Stimulated activated CD4-positive, alpha-beta T cell treated with anti-CD3 and anti-CD28 coated beads, Interleukin-12 subunit alpha, Interleukin-12 subunit beta, amount 100 ng/mL, for 24 hours (primary cell): ENCODE measurements at places on chromosomes 4 and X.

DNA sequence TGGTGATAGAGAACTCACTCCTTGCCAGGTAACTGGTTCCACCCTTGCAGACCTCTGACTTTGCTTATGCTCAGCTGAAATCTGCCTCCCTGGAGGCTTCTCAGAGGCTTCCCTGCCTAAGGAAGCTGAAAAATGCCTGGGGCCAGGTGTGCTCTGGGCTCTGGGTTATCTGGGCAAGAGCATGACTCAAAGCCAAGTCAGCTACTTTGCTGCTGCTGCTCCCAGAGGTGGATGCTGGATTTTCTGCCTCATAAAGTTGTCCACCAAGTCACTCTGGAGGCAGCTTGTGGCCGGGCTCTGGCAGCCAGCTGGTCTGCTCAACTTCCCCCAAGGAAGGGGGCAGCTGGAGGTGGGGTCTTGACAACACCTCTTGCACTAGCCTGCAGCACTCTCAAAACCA, 132.7 kb downstream of the PJA1 start:
- no peak for DNase-seq

DNA sequence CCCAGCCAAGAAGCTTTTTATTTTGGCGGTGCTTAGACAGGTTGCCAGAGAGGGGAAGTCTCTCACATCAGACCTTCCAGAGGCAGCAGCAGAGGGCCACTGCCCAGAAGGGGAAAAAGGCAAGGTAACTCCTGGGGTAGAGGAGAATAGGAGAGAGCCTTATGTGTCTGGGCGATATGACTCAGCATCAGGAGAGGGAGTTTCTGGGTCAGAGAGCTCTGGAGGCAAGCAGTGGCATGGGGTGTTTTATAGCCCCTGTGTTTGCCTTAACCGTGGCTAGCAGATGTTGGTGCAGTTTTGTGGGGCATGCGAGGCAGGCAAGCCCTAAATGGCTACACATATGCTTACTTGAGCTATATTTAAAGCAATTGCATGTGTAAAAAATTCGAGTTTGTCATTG, 8.3 kb upstream of the ZXDB start:
- DNase-seq = no peak

GRCh38 chrX:118780911-118781310, 42.7 kb upstream of the ZCCHC12 start:
- no peak for DNase-seq

DNA sequence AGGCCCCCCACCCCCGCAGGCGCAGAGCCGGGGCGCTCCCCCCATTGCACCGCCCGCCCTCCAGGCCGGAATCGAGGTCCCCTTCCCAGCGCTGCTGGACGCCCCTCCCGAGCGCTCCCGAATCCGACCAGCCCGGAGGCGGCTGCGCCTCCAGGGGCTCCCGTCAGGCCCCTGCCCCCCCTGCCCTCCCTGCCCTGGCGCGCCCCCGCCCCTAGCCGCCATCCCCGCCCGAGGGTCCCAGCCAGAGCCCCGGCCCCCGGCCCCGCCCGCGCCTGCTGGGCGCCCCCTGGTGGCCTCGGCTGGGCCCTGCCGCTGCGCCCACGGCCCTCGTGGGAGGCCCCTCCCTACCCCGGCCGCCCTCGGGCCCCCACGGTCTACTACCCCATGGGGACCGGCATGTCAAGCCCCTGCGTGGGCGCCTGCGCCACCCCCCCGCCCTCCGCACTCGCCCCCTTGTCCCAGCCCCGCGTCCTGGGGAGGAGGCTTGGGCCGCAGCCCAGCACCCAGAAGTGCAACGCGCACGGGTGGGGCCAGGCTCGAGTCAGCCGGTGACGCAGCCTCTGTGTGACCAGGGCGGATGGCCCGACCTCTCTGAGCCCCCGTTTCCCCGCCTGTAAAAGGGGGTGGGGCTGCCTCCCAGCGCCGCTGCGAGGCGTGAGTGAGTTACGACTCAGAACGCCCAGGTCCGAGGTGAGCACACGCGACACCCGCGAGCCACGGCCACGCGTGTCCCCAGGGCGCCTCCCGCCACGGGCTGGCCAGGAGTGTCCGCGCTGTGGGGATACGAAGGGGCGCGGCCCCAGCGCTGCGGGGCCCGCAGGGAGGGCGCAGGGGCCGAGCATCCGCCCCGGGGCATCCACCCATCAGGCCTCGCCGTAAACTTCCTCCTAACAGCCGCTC, 104.9 kb downstream of the FAM53A start:
- DNase-seq = peak; percentile 55

DNA sequence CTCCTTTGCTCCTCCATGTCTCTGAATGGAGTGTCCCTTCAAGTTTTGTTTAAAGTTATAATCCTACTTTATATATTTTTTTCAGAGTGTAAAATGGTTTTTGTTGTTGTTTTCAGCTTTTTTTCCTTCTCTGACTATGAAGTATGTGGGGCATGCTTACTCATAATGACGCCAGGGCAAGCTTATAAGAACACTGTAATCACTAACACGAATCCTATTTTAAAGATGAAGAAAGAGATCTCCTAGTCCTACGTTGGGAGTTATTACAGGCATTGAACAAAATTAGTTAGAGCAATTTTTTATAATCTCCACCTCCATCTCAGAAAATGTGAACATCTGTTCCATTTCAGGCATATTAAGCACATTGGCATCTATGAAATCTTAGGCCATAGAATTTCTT, 268.1 kb upstream of the MAGEB2 start:
- no peak for DNase-seq
